ENCODE measurements at places on chromosomes 5 and 9. TPM values are rescaled to one million over a fixed set of nuclear protein-coding genes. Genes with fewer than 3 reads are reported as not detected.

The DIPK1B gene
- 17.1 TPM for total RNA-seq

The TNFAIP8 gene
- total RNA-seq: 35.8 TPM

The GNAQ gene
- 31.5 TPM for total RNA-seq

The SURF1 gene
- total RNA-seq: 39.2 TPM

DNA sequence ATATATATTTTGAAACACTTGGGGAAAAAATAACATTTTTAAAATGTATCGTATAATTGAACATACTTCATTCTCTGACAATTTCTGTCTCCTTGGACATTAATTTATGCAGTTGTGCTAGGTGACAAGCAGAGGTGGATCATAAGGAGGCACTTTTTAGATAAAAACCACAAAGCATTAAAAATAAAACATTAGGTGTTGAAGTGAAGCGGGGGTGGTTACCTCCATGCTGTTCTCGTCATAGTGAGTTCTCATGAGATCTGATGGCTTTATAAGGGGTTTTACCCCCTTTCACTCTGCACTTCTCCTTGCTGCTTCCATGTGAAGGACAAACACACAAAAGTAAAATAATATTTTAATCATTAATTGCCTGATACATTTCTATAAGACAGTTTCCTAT lies 11.9 kb upstream of the COX7C start:
- no peak for DNase-seq

GRCh38 chr5:79853676-79854418 lies 137.2 kb downstream of the MTX3 start:
- DNase-seq: peak; percentile 16

DNA sequence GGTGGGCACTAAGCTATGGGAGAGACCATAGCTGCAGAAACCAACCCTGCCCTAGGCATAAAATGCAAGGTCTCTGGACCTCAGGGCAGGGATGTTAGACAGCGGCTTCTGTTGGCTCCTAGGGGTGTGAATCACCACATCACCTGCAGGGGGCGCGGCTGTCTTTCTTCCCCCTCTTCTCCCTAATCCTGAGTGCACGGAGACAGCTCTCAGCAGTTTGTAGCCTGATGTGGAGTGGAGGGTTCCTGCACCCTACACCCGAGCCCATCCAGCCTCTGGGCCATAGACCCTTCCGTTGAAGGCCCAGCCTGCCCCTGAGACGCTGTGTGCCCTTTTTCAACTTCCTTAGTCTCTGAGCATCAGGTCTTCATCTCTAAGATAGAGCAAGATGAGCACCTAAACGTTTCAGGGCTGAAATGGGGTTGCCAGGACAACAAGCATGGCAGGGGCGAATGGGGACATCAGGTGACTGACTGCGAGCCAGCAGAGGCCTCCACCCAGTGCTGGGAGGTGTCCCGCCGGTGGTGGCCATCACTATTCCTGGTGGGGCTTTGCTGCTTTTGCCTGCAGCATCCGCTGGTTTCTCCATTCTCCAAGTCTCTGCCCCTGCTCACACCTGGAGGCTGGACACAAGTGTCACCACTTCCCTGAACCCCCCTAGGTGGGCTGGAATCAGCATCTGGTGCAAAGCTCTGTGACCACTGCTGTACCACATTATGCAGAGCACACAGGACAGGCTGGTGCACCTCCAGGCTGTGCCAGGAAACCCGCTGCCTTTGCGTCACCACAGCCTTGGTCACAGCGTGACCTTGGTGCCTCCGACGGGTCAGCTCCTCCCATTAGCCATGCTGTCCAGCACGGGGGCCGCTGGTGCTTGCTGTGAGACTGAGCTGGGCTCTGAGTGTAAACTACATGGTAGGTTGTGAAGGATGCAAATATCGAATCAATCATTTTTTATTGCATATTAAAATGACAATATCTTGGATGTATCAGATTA lies 2.5 kb upstream of the SEC16A start:
- no peak for DNase-seq

GRCh38 chr5:94326586-94326985 lies 291.8 kb downstream of the KIAA0825 start:
- no peak for DNase-seq
